ENCODE measurements at places on chromosomes 12 and 14. TPM values are rescaled to one million over a fixed set of nuclear protein-coding genes. Genes with fewer than 3 reads are reported as not detected.

DNA sequence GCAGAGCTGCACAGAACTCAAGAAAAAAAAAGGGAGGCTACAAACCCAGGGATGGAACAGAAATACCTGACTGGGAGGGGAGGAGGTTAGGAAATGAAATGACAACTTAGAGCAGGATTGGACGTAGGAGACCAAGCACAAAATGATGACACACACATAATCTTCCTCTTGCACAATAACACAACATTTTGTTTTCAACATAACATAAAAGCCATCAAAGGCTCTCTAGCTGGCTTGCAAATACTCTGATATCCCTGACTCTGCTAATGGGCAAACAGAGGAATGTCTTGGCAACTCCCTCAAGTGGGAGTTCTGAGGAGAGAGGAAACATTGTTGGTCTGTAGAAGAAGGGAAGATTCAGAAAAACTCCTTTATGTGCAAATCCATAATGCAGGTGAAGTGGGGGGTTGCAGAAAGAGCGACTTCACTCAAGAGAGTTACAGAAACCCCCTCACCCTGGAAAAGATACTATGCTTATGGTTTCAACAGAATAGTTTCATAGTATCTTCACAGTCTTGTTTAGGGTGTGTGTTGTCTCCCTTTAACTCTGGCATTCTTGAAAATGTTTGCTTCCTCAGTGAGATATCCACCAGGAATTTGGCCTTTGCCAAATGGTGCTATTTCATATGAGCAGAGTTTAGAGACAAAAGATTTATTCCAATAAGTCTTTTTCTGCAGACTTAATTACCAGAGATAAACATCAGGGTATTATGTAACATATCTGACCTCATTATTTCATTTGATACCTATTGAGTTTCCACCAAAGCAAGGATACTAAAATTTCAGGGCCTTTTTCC, 43.8 kb upstream of the LTBP2 start:
- peak overlapping the region; percentile 12 for H3K27ac ChIP-seq
- H3K36me3 ChIP-seq: no peaks in the 10 kb centered on the region
- no peak overlapping the region for H3K4me3 ChIP-seq
- H3K4me1 ChIP-seq: no peaks in the 10 kb centered on the region

GRCh38 chr14:68551045-68551683, 241.7 kb downstream of the ZFP36L1 start:
- H3K4me3 ChIP-seq: peak overlapping the region; percentile 16
- no peaks in the 10 kb centered on the region for H3K36me3 ChIP-seq
- peak overlapping the region; percentile 98 for H3K27ac ChIP-seq
- DNase-seq: no peak

- H3K36me3 ChIP-seq: no peaks in the 10 kb centered on the region
- no peaks in the 10 kb centered on the region for H3K27me3 ChIP-seq
- DNase-seq: no peak
- H3K4me1 ChIP-seq: no peaks in the 10 kb centered on the region
Measured at GRCh38 chr14:28946267-28946666, 179.7 kb downstream of the FOXG1 start.

GRCh38 chr14:92413379-92413778, 90.4 kb downstream of the SLC24A4 start:
- no peak overlapping the region for H3K27ac ChIP-seq
- H3K4me1 ChIP-seq: no peaks in the 10 kb centered on the region
- H3K4me3 ChIP-seq: no peak overlapping the region
- no peaks in the 10 kb centered on the region for H3K36me3 ChIP-seq
- no peaks in the 10 kb centered on the region for H3K27me3 ChIP-seq
- DNase-seq: no peak

- no peaks in the 10 kb centered on the region for H3K27me3 ChIP-seq
- no peak overlapping the region for H3K27ac ChIP-seq
- no peak for DNase-seq
- no peaks in the 10 kb centered on the region for H3K4me1 ChIP-seq
Measured at GRCh38 chr12:130993759-130994670, 40.3 kb downstream of the ADGRD1 start.

- DNase-seq: no peak
- peaks cover 17% of the 10 kb centered on the region for H3K27me3 ChIP-seq
- no peak overlapping the region for H3K4me3 ChIP-seq
- peaks cover 3% of the 10 kb centered on the region for H3K4me1 ChIP-seq
- H3K27ac ChIP-seq: no peak overlapping the region
Measured at GRCh38 chr14:99615497-99616157, 11.6 kb upstream of the CCDC85C start.

DNA sequence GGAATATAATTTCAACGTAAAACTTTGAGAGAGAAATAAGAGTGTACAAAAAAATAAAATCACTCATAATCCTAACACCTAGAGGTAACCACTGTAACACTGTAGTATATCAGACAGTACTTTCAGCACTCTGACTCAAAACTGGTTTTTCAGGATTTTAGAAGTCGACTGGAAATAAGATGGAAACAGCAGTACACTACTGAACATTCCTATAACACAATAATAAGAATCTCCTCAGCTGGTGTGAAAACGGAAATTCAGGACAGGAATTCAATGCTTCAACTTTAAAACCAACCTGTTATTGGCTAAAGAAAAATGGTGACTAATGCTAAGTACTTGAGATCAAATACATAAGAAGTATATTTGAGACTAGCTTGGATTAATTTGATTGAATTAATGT, 12.3 kb upstream of the PITPNM2 start:
- H3K4me1 ChIP-seq: no peaks in the 10 kb centered on the region
- H3K27ac ChIP-seq: no peak overlapping the region

GRCh38 chr14:93984987-93985410, 8.6 kb upstream of the ASB2 start:
- peaks cover 66% of the 10 kb centered on the region for H3K4me1 ChIP-seq
- H3K4me3 ChIP-seq: peak overlapping the region; percentile 43
- no peaks in the 10 kb centered on the region for H3K27me3 ChIP-seq

DNA sequence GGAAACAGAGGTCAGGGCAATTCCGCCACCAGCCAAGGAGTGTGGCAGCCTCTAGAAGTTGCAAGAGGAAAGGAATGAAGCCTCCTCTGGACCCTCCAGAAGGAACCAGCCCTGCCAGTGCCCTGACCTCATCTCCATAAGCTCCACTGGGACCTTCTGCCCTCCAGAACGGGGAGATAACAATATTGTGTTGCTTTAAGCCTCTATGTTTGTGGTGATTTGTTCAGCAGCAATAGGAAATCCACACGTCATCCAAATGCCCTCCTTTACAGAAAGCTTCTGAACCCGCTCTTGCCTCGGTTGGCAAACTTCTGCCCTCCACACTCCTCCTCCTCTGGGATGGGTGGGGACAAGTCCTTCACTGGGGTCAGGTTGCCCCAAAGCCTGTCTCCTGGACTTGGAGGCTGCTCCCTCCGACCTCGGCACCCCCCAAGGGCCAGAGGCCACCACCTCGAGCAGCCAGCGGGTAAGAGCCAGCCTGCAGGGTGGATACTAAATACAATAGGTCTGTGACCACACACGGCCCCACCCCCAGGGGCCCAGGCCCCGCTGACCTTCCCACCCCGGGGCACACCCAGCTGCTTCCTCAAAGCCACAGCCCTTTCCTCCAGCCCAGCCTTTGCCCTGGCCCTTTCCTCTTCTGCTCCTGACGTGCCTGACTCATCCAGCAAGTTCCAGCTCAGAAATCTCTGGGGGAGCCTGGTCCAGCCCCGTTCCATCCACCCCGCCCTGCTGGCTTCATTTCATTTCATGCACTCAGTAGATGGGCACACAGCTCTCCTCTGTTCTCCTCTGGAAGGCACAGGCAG, 58.7 kb upstream of the NCOR2 start:
- H3K4me3 ChIP-seq: no peak overlapping the region
- H3K4me1 ChIP-seq: peaks cover 18% of the 10 kb centered on the region
- no peaks in the 10 kb centered on the region for H3K36me3 ChIP-seq
- no peaks in the 10 kb centered on the region for H3K27me3 ChIP-seq

DNA sequence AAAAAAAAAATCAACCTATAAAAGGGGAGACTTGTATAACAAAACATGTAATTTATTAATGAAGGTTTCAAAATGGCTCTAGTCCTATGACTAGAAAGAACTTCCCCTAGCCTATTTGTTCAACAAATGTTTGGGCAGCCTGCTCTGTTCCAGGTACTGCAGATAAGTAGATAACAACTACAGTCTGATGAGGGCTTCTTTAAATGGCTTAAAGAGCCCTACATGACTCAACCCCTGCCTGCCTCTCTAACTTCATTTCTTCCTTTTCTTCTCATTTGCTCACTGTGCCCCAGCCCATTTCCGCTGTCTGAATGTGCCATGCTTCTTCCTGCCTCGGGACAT, 21.5 kb downstream of the ALDH6A1 start:
- H3K4me3 ChIP-seq: no peak overlapping the region
- H3K4me1 ChIP-seq: no peaks in the 10 kb centered on the region
- H3K27me3 ChIP-seq: no peaks in the 10 kb centered on the region
- no peaks in the 10 kb centered on the region for H3K36me3 ChIP-seq

- no peaks in the 10 kb centered on the region for H3K36me3 ChIP-seq
- no peak for DNase-seq
- no peak overlapping the region for H3K27ac ChIP-seq
Measured at GRCh38 chr14:81122326-81122725, 98.4 kb downstream of the GTF2A1 start.

GRCh38 chr12:17810399-17810798, 279.6 kb downstream of the RERGL start:
- DNase-seq: no peak
- no peak overlapping the region for H3K4me3 ChIP-seq
- no peaks in the 10 kb centered on the region for H3K27me3 ChIP-seq
- no peak overlapping the region for H3K27ac ChIP-seq

DNA sequence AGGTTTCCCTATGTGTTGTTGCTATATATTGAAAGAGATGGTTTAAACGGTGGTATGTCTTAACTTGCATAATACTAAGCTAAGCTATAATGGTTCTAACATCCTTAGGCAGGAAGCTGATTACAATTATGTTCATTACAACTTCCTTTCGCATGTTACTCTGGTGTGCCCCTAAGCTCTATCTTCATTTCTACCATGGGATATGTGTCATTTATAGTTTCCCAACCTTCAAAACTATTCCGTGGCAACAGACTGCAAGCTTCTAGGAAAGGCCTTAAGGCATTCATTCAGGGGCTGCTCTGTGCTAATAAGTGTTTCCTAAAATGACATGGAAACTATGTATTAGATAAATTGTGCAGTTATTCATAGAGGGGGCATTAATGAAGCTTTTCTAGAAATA, 294.6 kb downstream of the GXYLT1 start:
- no peak overlapping the region for H3K27ac ChIP-seq
- no peaks in the 10 kb centered on the region for H3K36me3 ChIP-seq
- H3K27me3 ChIP-seq: no peaks in the 10 kb centered on the region
- no peak for DNase-seq
- H3K4me3 ChIP-seq: no peak overlapping the region
- no peaks in the 10 kb centered on the region for H3K4me1 ChIP-seq

DNA sequence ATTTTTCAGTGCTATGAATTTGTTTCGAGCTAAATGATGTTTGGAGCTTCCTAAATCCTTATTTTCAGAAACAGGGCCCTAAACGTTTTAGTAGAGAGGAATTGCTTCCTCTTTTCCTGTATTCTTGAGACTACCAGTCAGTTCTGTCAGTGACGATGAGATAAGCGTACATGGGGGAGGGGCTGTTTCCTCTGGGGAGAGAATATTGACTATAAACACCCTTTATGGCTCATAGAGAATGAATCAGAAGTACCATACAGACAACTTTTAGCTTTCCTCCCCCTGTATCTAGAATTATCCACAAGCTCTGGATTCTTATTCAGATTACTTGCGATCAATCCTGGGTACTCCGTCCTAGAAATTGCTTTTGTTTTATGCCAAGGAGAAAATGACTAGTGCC, 5.1 kb downstream of the TBK1 start:
- H3K27ac ChIP-seq: no peak overlapping the region
- no peak overlapping the region for H3K4me3 ChIP-seq
- H3K4me1 ChIP-seq: peaks cover 12% of the 10 kb centered on the region

DNA sequence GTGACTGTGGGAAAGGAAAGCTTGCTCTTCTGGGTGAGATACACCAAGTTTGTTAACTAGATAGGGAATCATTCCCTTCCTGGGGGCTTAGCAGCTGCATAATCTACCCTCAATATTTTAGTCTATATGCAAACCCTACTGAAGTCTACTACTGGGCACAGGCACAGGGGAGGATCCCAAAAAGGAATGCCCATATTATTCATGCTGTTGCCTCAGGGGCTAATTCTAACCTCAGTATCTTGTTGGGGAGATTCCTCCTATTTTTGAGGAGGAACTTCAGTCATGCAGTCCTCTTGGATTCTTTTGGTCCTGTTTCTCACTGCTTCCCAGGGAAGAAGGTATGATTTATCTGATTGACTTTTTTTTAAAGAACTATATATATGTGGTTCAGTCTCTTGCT, 58.9 kb upstream of the ANKS1B start:
- no peaks in the 10 kb centered on the region for H3K36me3 ChIP-seq
- no peak overlapping the region for H3K4me3 ChIP-seq
- H3K27ac ChIP-seq: no peak overlapping the region
- DNase-seq: no peak

DNA sequence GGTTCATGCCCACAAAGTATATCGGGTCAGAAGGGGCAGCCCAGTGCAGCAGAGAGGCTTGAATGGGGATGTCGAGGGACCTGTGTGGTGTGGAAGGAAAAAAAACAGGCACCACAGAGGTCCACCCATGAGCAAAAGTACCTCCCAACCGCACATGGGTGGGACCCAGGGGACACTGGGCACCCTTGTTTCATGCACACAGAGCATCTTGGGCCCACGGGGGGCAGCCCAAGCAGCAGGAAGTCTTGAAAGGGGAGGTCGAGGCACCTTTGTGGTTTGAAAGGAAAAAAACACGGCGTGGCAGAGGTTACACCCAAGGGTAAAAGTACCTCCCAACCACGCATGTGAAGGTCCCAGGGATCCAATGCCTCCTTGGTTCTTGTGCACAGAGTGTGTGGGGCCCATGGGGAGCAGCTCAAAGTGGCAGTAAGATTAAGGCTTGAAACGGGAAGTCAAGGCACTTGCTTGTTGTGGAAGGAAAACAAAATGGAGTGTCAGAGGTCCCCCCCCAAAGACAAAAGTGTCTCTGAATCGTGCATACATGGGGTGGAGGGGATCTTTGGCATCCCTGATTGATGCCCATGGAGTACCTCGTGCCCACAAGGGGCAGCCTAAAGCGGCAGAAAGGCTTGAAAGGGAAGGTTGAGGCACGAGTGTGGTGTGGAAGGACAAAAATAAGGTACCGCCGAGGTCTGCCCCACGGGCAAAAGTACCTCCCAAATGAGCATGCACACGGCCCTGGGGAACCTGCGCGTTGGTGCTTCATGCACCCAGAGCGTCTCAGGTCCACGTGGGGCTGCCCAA, 575.5 kb downstream of the ALG10 start:
- H3K4me1 ChIP-seq: no peaks in the 10 kb centered on the region
- no peaks in the 10 kb centered on the region for H3K36me3 ChIP-seq
- no peak overlapping the region for H3K4me3 ChIP-seq
- no peaks in the 10 kb centered on the region for H3K27me3 ChIP-seq

GRCh38 chr12:117790198-117790597, 178.6 kb downstream of the KSR2 start:
- no peak overlapping the region for H3K27ac ChIP-seq
- DNase-seq: no peak
- no peaks in the 10 kb centered on the region for H3K27me3 ChIP-seq
- H3K36me3 ChIP-seq: no peaks in the 10 kb centered on the region
- H3K4me1 ChIP-seq: peaks cover 3% of the 10 kb centered on the region
- no peak overlapping the region for H3K4me3 ChIP-seq

The STON2 gene
- 144 TPM for total RNA-seq

The PARP2 gene
- total RNA-seq: 15.0 TPM

The STXBP6 gene
- 5.5 TPM for total RNA-seq

The FGF23 gene
- not detected for total RNA-seq

The SERPINA6 gene
- total RNA-seq: not detected

The FAM222A gene
- total RNA-seq: 24.3 TPM

The CCDC175 gene
- total RNA-seq: not detected

The RAB2B gene
- 13.6 TPM for total RNA-seq

The CLEC4E gene
- total RNA-seq: 0.35 TPM

The ADGRD1 gene
- 5.3 TPM for total RNA-seq
